ENCODE measurements at places on chromosomes 1 and 21.

DNA sequence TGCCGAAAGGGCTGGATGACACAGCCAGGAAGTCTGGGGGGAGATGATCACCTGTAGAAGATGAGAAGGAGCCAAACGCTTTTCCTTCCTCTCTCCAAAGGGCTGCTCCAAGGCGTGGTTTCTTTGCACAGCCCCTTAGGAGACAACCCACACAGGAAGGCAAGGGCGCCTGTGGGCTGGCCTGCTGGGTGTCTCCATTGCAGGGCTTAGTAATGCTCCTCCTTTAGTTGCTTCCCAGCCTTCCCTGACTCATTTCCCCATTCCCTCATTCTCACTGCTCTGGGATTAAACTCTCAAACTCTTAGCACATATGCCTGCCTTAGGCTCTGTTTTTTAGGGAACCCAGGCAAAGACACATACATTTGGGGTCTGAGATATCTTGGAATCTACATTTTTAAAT lies 1.7 kb upstream of the CLCA1 start:
- no peak for DNase-seq

GRCh38 chr1:203367057-203367456 lies 16.1 kb upstream of the FMOD start:
- no peak for DNase-seq

DNA sequence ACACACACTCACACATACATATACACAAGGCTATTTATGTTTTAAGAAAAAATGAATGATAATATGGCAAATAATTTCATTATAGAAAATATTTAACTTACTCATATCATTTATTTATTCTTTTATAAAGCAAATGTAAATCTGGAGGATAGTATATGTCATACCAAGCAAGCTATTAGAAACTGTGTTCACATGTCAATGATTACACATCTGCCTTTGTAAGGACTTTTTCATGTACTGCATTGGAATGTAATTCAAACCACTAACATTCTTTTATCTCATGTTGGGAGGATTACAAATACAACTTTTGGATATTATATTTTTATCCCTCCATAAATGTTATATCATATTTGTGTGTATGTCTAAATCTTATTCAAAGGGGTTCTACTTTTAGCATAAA lies 1887.4 kb downstream of the NCAM2 start:
- no peak for DNase-seq

DNA sequence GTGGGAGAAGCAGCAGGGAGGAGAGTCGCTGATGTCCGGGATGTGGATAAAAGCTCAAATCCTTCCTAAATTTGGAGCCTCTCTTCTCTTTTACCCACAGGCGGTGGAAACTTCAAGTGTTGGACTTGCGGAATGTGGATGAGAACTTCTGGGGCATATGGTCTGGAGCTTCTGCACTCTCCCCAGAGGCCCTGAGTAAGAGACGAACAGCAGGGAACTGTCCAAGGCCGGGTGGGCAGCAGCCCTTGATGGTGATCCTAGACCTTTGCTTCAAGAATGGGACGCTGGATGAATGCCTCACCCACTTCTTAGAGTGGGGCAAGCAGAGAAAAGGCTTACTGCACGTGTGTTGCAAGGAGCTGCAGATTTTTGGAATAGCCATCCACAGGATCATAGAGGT lies 1.9 kb downstream of the PRAMEF12 start:
- no peak for DNase-seq

- DNase-seq: peak; percentile 54
These were observed 808 bp downstream of the MAP3K21 start for GRCh38 chr1:233328142-233328921.

DNA sequence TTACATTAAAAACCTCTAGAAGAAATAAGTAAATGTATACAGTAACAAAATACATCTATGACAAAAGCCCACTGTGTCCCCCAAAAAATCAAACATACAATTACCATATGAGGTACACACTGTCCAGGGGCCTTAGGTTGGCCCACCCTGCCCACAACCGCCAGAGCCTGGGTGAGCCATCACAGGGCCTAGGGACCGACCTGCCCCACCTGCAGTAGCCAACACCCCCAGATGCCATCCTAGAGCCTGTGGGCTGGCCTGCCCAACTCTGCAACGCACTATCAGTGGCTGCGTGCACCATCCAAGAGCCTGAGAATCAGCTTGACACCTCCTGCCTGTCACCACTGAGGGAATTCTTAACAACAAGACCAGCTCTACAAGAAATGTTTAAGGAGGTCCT lies 39.0 kb downstream of the FAF1 start:
- DNase-seq: no peak

DNA sequence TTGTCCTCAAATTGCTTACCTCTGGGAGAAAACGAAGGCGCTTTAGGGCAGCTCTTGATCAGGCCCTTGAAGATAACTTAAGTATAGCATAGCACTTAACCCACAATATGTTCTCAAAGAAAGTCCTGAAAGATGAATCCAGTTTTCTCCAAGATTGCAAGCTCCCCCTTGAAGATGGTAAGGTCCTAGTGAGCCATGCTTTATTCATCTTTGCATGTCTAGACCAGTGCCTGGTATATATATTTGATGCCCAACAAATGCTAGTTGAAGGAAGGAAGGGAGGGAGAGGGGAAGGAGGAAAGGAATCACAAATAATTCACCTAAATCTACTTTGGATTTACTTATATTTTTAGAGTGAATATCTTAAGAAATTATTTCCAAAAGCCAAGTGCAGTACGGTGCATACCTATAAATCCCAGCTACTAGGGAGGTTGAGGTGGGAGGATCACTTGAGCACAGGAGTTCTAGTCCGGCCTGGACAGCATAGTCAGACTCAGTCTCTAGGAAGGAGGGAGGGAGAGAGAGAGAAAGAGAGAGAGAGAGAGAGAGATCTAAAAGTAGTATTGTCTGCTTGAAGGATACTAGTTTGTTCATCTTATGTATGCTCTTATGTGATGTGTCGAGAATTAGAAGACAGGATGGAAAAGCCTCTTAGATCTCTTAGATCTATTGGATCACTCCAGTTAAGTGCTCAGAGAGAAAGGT lies 25.0 kb downstream of the PBX1 start:
- DNase-seq: no peak

- no peak for DNase-seq
These were observed 67.8 kb downstream of the ITPKB start for GRCh38 chr1:226671277-226671676.

DNA sequence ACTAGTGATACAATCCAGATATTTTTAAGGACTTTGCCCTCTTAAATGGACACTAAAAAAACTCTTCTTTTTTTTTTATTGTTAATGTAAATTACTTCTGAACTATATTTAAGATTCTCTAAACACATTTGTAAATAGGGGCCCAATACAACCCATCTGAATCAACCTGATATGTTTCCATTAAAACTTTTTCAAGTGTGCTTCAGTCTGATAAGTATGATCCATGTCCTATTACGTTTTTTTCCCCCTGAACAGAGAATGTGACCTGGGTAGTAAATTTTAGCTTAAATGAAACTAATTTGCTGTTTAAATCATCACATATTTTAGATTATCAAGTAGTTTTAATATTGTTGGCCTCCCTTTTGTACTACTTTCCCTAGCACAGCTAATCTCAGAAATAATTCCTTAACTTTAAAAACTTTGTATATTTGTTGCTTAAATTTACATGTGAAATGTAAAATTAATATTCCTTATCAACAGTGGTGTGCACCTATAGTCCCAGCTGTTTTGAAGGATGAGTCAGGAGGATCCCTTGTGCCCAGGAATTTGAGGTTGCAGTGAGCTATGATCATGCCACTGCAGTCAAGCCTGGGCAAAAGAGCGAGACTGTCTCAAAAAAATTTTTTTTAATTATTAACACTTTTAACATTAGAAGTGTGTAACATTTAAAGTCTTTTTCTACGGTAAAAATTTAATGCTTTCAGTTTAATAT lies 3.0 kb upstream of the PKN2 start:
- DNase-seq: no peak

- DNase-seq: no peak
These were observed 211.9 kb upstream of the VAMP3 start for GRCh38 chr1:7558921-7559869.

GRCh38 chr1:156643778-156644092 lies 1.8 kb downstream of the BCAN start:
- peak; percentile 67 for DNase-seq

DNA sequence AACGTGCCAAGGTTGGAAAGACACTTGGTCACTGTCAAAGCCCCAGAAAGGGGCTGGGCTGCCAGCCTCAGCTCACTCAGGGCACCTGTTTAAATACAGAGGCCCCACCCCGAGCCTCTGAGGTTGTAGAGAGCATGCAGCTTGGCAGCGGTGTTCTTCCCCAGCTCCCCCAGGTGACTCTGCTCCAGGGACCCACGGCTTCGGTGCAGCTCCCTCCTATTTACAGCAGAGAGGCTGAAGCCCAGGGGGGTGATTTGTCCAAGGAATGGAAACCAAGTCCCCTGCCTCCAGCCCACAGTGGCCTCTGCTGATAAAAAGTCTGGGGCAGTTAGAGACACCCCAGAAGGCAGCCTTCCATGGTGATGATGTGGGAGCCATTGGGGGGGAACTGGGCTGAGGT lies 9.1 kb upstream of the C1QA start:
- DNase-seq: no peak

DNA sequence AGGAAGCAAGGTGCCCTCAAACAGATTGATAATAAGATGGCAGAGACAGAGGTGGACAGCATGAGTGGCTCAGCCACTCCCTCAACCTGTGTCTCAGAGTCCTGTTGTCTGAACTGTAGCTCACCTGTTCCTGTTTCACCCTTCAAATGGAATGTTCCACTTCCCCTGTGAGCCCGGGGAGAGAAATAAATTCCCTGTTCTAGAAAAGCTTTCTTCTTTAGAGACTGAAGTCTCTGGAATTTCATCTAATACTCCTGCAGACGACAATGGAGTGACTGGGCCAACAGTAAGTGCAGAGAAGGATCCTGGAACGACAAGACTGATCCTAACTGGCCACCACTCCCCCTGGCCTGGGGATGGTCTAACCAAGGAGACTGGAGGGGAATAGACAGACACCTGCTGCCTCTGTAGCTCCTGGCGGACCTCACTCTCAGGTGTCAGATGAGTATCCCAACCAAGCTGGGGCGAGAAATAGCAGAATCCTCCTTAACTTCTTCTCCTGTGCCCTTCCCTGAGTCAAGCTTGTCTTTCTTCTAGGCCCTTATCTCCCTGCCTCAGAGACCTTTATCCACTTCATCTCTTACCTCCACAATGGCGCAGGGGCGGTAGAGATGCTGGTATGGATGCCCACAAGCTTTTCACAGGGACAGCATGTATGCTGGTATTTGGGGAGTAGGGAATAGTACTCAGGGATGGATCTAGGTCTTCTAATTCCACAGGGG lies 45.4 kb downstream of the PLEKHA6 start:
- DNase-seq: no peak

DNA sequence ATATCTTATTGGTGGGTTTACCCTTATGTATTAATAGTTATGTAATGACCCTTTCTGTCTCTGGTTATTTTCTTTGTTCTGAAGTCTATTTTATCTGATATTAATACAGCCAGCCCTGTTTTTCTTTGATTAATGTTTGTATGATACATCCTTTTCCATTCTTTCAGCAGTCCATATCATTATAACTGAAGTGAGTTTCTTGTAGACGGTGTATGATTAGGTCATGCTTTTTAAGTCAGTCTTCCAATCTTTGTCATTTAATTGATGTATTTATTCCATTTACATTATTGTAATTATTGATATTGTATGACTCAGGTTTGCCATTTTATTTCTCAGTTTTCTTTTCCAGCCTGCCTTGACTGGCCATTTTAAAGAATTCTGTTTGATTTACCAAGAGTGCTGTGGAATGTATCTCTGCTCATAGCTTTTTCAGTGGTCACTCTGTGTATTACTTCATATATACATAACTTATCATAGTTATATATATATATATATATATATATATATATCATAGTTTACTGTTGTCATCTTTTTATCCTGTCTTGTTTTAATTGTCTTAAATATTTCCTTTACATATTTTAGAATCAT lies 10.5 kb downstream of the RAB4A start:
- DNase-seq: no peak

- no peak for DNase-seq
These were observed 25.4 kb downstream of the ASH1L start for GRCh38 chr1:155537193-155537592.

- DNase-seq: no peak
These were observed 16.9 kb downstream of the STUM start for GRCh38 chr1:226565476-226565875.

DNA sequence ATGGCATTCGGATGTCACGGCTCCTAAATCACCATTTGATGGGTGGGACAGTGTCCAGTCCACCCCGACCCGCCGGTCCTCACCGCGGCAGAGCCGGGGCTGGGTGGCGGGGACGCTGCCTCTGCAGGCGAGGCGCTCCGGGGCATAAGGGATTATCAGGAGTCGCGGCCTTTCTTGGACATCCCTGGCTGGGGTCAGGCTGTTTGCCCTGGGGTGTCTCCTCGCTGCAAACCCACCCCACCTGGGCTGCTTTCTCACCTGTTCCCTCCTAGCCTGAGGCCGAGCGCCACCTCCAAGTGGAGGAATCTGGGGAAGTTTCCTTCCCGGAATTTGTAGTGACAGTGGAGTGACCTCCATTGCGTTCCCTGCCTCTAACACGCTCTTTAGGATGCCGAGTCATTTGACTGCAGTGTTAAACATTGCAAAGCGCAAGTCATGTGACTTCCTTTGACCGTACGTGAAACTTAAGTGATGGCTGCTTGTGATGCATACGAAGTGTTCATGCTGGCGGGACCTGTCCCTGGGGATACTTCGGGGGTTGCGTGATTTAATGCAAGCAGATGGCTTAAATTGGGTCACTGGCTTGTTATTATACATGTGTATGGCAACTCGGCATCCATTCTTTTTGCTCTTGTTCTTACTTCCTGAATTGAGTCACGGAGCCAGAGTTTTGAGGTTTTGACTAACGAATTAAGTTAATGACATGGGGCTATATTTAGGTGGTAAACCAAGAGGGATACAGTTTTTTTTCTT lies 536 bp downstream of the LGALS8 start:
- no peak for DNase-seq

GRCh38 chr1:961132-961669 lies 817 bp downstream of the KLHL17 start:
- peak; percentile 47 for DNase-seq

- DNase-seq: no peak
These were observed 1.7 kb upstream of the HLX start for GRCh38 chr1:220877377-220878095.

- DNase-seq: no peak
These were observed 84.7 kb downstream of the BRINP2 start for GRCh38 chr1:177255411-177255810.

DNA sequence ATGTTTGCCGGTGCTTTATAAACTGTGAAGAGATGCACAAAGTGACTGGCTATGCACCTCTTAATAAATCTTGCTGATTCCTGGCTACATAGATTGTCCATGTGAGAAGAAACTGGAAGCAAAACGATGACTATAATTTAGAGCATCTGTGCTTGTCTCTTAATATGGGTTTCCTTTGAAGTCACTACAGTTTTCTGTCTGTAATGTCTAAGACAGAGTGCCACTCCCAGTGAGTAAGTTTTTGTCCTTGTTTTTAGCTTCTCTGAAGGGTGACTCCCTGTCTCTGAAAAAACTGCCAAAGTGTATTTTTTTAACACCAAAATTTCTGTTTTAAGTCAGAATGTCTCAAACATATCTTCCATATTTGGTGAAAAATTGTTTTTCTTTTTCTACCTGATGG lies 175.1 kb downstream of the FASLG start:
- no peak for DNase-seq

GRCh38 chr1:239636347-239636746 lies 250.0 kb downstream of the CHRM3 start:
- DNase-seq: no peak

- DNase-seq: no peak
These were observed 140.1 kb upstream of the DUSP10 start for GRCh38 chr1:221881805-221882581.

- DNase-seq: no peak
These were observed 285.2 kb downstream of the PCP4 start for GRCh38 chr21:40152476-40152875.

- DNase-seq: no peak
These were observed 134.0 kb upstream of the LYPLAL1 start for GRCh38 chr1:219039682-219040154.

All from activated naive CD8-positive, alpha-beta T cell treated with anti-CD3 and anti-CD28 coated beads, Interleukin-2, amount 10 ng/mL, durations not matched to agents 7 days and 5 days (primary cell).